Activated T-cell treated with anti-CD3 and anti-CD28 coated beads for 48 hours (primary cell): ENCODE measurements at places on chromosomes 16 and 17.

DNA sequence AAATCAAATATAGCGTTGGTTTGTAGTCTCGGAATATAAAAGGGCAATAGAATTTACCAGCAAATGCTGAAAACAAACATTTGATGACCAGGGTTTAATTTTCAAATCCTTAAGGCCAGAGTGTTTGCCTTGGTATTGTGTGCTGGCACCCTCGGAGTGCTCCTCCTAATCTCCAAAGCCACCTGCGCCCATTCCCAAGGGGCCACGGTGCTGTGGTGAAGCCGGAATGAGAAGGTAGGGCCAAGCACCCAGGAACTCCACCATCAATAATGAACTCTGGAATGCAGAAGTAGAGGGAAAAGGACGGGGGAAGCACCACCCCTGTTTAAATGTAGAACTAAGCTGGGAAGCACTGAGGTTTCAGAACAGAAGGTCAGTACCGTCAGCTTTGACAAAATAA, 51.9 kb downstream of the COG7 start:
- DNase-seq = no peak

DNA sequence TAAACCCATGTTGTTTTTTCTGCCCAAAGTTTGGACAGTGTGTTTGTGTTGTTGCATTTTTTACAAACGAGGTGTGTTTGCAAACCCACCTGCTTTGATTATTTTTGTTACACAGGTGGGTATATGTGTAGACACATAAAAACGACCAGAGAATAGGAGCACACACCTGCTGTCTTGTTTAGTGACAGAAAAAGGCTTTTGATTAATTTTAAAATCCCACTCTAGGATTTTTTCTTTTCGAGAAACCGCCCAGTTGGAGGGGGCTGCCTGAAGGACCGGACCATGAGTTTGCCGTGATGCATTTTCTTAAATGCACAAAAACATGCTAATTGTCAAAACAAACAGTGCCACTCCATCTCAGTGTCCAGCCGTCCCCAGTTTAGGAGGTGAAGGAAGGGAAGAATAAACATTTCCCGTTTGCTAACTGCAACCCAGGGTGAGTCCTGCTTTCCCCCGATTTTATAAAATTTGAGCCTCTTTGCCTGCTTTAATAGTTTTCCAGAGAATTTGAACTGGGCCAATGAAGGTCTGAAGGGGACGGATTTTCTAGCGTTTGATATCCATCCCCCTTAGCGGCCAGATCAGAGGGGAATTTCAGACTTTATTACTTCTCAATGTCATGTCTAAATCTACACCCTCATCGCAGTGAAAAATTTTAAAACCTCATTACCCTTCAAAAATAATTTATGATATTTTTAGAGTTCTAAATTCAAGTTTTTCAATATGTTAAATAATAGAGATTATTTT, 3.2 kb downstream of the FOXC2 start:
- DNase-seq = no peak

- DNase-seq = no peak
Observed at GRCh38 chr17:73138541-73139138, 26.2 kb upstream of the SSTR2 start.

DNA sequence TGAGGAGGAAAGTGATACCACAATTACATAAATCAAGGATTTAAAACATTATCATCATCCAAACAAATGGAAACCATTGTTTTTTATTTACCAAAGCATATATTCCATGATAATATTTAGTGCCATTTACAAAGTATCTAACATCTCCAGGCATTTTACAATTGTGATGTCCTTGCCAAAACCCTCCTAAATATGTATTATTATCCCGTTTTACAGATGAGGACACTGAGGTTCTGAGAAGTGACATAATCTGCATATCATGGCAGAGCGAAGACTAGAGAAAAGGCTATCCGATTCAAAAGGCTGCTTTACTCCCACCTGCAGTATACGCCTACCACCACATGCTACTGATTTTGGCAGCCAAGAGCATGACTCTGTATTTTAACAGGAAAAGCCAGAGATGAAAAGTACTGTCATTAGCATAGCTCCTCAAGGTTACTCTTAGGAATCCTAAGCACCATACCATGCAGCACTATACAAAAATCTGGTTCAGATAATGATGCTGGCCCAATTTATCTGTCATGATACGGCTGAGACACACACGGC, 301.4 kb downstream of the CA10 start:
- DNase-seq = no peak

- DNase-seq = no peak
Observed at GRCh38 chr17:42436391-42436790, 13.3 kb upstream of the CAVIN1 start.

GRCh38 chr17:78284146-78284545, 52.7 kb downstream of the TMEM235 start:
- DNase-seq = no peak

DNA sequence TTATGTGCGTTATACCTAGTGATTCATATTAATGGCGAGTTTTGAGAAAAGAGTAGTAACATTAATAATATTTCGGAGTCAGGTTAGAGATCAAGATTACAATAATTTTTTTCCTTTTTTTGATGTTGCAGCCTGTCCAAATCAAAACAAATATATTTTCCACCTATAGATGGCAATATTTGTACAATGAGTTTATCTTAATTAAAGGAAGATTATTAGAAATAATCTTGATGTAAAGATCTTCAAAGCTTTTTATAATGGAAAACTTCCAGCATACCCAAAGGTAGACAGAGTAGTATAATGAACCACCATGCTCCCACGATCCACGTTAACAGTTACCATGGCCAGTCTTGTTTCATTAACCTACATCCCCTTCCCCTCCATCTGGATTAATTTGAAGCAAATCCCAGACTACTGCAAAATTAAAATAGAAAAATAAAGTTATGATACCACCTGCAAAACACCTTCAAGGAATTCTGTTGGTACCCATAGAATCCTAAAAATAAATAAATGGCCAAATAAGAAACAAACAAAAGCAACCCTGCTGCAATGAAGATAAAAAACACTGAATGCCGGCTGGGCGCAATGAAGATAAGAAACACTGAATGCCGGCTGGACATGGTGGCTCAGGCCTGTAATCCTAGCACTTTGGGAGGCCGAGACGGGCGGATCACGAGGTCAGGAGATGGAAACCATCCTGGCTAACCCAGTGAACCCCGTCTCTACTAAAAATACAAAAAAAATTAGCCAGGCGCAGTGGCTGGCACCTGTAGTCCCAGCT, 46.5 kb upstream of the GINS3 start:
- no peak for DNase-seq

DNA sequence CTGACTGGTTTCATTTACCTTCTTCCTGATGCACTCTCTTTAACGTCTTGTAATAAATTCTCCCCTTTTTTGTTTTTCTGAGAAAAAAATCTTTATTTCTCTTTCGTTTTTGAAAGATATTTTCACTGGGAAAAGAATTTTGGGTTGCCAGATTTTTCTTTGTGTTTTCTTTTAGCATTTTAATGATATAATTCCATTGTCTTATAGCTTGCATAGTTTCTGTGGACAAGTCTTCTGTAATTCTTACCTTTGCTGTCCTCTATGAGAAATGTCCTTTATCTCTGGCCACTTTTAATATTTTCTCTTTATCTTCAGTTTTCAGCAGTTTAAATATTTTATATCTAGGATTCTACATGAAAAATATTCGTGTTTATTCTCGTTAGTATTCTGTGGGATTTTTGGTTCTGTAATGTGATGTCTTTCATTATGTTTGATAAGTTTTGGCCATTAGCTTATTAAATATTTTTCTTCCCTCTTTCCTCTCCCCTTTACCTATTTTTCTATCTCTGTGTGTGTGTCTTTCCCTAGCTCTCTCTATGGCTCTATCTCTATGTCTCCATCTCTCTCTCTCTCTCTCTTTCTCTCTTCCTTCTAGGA, 236.5 kb downstream of the C16orf95 start:
- DNase-seq = no peak

GRCh38 chr16:86249631-86250030, 260.7 kb upstream of the FOXF1 start:
- no peak for DNase-seq

GRCh38 chr16:49704586-49705155, 151.2 kb downstream of the ZNF423 start:
- no peak for DNase-seq

GRCh38 chr17:71084219-71084618, 914.9 kb downstream of the KCNJ2 start:
- DNase-seq = no peak

DNA sequence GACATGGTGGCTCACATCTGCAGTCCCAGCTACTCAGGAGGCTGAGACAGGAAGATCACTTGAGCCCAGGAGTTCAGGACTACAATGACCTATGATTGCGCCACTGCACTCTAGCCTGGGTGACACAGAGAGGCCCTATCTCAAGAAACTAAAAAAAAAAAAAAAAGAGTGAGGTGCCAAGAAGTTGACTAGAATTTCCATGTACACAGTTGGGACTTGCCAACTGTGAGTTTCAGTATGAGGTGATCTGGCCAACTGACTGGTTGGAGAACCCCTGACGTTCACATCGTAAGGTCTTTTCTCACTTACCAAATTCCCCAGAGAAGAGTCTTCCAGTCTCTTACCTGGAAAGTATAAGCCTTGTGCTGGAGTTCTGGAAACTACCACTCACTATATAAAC, 3.1 kb upstream of the MED11 start:
- DNase-seq = no peak

DNA sequence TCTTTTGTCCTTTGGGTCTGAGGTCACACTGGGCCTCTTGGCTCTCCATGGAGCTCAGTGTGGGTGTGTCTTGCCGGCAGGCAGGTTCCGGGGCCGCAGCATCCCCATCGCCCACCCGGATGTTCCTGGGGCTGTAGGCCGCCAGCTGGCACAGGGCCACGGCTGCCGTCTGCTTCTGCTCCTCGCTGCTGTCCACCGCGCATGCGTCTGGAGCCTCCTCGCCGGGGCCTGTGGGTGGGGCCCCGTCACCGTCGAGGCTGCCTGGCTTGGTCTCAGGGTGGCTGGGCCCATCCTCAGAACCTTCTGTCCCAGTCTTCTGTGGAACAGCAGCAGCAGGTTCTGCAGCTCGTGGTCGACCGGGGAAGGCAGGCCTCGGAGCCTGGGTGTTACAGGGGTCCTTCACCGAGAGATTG, 9.6 kb downstream of the ZNF750 start:
- DNase-seq = no peak

- DNase-seq = no peak
Observed at GRCh38 chr17:21510686-21511362, 134.7 kb downstream of the KCNJ12 start.

DNA sequence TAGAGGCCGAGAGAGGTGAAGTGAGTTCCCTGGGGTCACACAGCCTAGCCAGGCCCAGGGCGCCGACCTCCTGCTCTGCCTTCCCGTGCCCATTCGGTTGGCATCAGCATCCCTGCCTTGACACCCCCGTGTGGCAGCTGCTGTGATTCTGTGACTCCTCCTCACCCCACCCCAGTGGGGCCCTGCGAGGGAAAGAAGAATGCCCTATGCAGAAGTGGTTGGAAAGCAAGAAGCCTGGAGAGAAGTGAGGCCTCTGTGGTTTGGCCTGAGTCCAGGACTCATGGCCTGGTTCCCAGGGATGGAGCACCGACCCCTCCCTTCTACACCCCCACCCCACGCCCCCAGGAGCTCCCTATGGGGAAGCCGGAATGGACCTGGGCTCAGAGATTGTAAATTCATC, 296.2 kb downstream of the SEC14L1 start:
- no peak for DNase-seq
